ENCODE measurements at places on chromosomes 16 and 17. TPM values are rescaled to one million over a fixed set of nuclear protein-coding genes. Genes with fewer than 3 reads are reported as not detected.

The C1QTNF1 gene
- total RNA-seq = 42.1 TPM

The PRSS21 gene
- total RNA-seq = 0.27 TPM

The TBX2 gene
- 4.1 TPM for total RNA-seq

The WFDC1 gene
- total RNA-seq = not detected

The SLC16A6 gene
- 0.09 TPM for total RNA-seq

The PAFAH1B1 gene
- 81.0 TPM for total RNA-seq

The CES3 gene
- not detected for total RNA-seq

The SCNN1G gene
- not detected for total RNA-seq

The SPN gene
- total RNA-seq = not detected

The WNK4 gene
- 0.45 TPM for total RNA-seq

Data from fibroblast of the aortic adventitia (primary cell).